ENCODE measurements at places on chromosomes 16 and 17. TPM values are rescaled to one million over a fixed set of nuclear protein-coding genes. Genes with fewer than 3 reads are reported as not detected.

Gene FAHD1
- polyA plus RNA-seq = 50.9 TPM

Gene ACAP1
- polyA plus RNA-seq = 4.5 TPM

Gene TLCD1
- 5.1 TPM for polyA plus RNA-seq

Gene CACNG1
- not detected for polyA plus RNA-seq

Gene SLFN13
- polyA plus RNA-seq = 0.53 TPM

Gene CNGB1
- not detected for polyA plus RNA-seq

Gene MT4
- not detected for polyA plus RNA-seq

Gene HS3ST2
- polyA plus RNA-seq = not detected

GRCh38 chr16:4147236-4147635, 31.0 kb upstream of the ADCY9 start:
- H3K4me1 ChIP-seq = no peaks in the 10 kb centered on the region
- DNase-seq = no peak
- H3K36me3 ChIP-seq = no peaks in the 10 kb centered on the region

DNA sequence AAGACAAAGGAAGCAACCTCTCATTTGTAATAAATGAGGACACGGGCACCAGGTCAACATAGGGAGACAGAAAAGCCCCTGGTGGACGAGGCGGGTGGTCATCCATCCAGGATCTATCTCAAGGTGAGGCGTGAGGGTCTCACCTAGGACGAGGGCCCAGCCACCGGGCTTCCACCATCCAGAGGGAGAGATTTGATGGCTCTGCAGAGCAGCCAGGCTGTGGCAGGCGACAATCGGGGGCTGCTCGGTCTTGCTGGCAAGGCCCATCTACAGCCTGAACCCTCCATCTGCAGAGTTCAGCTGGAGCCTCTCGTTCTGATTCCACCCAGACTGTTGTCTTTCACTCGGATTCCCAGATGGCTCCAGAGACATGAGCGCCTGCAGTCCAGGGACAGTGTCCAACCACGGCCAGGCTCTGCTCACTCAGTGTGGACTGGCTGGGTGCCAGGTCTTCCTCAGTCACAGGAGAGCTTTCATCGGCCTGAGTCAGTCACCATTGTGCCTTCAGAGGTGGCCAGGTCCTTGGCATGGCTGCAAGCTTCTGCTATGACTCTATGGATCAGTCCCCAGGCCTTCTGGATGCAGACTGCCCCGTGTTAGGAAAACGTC, 5.9 kb downstream of the LITAFD start:
- H3K27ac ChIP-seq = no peak overlapping the region
- H3K4me1 ChIP-seq = no peaks in the 10 kb centered on the region
- no peak overlapping the region for H3K4me3 ChIP-seq
- no peak for DNase-seq

GRCh38 chr16:48365025-48365600, 20.1 kb downstream of the SIAH1 start:
- peaks cover 7% of the 10 kb centered on the region for H3K4me1 ChIP-seq
- H3K27ac ChIP-seq = peak overlapping the region; percentile 99
- no peak for DNase-seq
- H3K4me3 ChIP-seq = peak overlapping the region; percentile 63

DNA sequence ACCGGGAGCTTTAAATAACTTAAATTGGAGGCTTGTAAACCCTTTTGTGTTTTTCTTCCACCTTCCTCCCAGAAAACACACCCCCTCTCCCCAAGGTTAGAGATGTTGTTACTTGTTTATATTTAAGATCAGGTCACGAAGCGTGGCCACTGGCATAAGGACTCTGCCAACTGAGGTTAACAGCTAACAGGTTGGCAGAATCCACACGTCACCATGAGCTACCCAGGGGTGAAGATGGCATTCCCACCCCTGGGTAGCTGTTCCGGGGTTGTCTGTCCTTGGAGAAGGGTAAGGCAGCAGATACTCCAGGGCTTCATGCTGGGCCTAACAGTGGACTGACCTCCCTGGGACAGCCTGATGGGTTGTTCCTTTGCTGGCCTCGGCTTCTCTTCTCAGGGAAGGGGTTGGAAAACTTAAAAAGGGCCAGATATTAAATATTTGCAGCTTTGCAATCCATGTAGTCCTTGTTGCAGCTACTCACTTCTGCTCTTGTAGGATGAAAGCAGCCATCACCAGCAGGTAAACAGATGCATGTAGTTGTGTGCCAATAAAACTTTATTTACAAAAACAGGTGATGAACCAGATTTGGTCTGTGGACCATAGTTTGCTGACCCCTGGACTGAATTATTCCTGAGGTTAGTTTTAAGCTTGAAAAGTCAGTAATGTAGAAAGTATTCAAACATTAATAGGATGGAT, 148.6 kb downstream of the MSI2 start:
- no peaks in the 10 kb centered on the region for H3K4me1 ChIP-seq
- no peak for DNase-seq
- H3K27me3 ChIP-seq = no peaks in the 10 kb centered on the region
- no peaks in the 10 kb centered on the region for H3K36me3 ChIP-seq

DNA sequence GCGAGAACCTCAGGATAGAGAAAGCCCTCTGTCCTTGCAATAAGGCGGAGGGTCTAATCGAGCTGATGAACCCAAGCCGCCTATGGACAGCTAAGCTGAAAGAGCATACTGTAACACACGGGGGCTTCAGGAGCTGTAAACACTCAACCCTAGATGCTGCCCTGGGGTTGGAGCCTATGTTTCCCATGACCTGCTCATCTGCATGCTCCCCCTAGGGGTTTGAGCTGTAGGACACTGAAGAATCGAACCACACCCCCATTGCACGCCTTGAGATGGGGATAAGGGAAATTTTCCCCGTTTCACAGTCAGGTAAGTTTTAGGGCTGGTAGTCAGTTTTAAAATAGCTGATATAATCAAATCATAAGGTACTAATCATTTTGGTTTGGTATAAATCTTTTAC, 675.6 kb upstream of the CDH8 start:
- no peak for DNase-seq
- H3K4me3 ChIP-seq = no peak overlapping the region
- H3K36me3 ChIP-seq = no peaks in the 10 kb centered on the region
- no peak overlapping the region for H3K27ac ChIP-seq
- no peaks in the 10 kb centered on the region for H3K4me1 ChIP-seq
- H3K27me3 ChIP-seq = no peaks in the 10 kb centered on the region

- no peak overlapping the region for H3K27ac ChIP-seq
- no peaks in the 10 kb centered on the region for H3K36me3 ChIP-seq
- DNase-seq = no peak
- peaks cover 4% of the 10 kb centered on the region for H3K27me3 ChIP-seq
Measured at GRCh38 chr17:4635823-4636375, 5.6 kb downstream of the ALOX15 start.

GRCh38 chr17:31479062-31479408, 87.6 kb downstream of the RAB11FIP4 start:
- peaks cover 23% of the 10 kb centered on the region for H3K4me1 ChIP-seq
- no peak for DNase-seq
- no peaks in the 10 kb centered on the region for H3K27me3 ChIP-seq
- H3K36me3 ChIP-seq = no peaks in the 10 kb centered on the region
- H3K27ac ChIP-seq = no peak overlapping the region
- no peak overlapping the region for H3K4me3 ChIP-seq

DNA sequence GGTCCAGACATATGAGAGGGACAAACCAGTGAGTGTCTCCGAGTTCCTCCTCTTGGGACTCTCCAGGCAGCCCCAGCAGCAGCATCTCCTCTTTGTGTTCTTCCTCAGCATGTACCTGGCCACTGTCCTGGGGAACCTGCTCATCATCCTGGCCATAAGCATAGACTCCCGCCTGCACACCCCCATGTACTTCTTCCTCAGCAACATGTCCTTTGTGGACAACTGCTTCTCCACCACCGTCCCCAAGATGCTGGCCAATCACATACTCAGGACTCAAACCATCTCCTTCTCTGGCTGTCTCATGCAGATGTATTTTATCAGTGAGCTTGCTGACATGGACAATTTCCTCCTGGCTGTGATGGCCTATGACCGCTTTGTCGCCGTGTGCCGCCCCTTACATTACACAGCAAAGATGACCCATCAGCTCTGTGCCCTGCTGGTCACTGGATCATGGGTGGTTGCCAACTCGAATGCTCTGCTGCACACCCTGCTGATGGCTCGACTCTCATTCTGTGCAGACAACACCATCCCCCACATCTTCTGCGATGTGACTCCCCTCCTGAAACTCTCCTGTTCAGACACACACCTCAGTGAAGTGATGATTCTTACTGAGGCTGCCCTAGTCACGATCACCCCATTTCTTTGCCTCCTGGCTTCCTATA, 19.2 kb downstream of the ZNF200 start:
- H3K27me3 ChIP-seq = no peaks in the 10 kb centered on the region
- H3K27ac ChIP-seq = peak overlapping the region; percentile 54
- no peaks in the 10 kb centered on the region for H3K36me3 ChIP-seq

- H3K27me3 ChIP-seq = no peaks in the 10 kb centered on the region
- H3K4me3 ChIP-seq = no peak overlapping the region
- H3K4me1 ChIP-seq = no peaks in the 10 kb centered on the region
- H3K36me3 ChIP-seq = no peaks in the 10 kb centered on the region
- DNase-seq = no peak
- no peak overlapping the region for H3K27ac ChIP-seq
Measured at GRCh38 chr17:37392024-37392590, 14.5 kb downstream of the ACACA start.

DNA sequence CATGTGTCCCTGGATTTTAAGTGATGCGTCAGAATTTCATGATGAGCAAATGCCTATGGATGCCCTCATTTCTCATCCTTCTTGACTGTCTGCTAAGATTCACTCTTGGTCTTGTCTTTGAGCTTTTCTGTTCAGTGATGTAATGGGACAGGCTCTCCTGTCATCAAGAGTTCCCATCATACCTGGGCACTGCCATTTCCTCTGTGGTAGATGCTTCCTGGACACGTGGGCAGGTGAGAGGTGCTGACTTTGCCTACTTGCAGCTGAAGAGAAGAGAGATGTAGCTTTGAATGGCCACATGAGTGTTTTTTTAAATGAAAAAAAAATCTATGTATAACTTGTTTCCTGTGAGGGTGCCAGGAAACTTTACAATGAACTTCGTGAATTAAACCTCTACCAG, 557.7 kb downstream of the MAF start:
- DNase-seq = no peak
- H3K27ac ChIP-seq = no peak overlapping the region
- no peak overlapping the region for H3K4me3 ChIP-seq
- no peaks in the 10 kb centered on the region for H3K36me3 ChIP-seq

DNA sequence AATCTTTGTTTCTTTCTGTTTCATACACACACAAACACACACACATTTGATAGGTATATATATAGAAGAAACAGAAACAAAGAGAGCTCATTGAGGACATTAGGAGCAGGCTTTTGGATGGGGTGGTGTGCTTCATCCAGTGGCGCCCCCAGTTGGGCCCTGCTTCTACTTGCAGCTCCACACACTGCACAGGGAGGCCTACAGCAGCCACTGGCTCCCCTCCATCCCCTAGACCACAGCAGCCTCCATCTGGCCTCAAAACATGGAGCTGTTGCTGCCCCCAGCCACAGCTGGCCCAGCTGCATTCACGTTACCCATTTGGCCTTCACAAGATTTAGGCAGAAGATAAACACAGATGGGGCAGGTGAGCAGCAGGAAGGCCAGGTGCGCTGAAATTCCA, 33.1 kb upstream of the NF1 start:
- DNase-seq = no peak
- H3K36me3 ChIP-seq = no peaks in the 10 kb centered on the region
- H3K4me3 ChIP-seq = no peak overlapping the region

DNA sequence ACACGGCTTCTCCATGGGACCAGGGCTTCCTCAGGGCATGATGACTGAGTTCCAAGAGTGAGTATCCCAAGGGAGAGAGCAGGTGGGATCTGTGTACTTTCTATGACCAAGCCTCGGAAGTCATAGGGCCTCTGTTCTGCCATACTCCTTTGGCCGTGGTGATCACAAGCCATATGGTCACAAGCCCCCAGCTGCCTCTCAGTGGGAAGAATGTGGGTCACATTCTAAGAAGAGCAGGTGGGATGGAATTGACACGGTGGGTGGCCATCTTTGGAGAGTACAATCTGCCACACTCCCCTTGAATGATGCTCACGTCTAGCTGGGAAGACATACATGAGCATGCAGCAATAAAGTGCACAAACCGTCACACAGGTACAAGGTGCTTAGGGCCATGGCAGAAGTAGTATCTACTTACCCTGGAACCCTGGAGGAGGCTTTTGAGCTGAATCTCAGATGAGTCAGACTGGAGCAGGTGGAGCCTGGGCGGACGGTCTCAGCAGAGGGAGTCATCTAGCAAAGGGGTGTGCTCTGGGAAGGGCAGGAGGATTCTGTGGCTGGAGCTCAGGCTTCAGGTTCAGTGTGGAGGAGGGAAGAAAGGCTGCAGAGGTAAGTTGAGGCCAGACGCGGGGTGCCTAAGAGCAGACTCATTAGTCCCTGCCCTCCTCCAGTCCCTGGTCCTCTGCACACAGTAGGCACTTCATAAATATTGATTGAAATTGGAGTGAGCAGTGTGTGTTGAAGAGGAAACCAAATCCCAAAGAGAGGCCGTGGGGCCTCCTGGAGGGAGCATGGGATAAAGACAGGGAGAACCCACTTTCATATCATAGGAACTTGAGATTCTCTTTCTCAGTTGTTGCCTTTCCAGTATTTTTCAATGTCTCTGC, 26.6 kb downstream of the GOSR2 start:
- peaks cover 4% of the 10 kb centered on the region for H3K36me3 ChIP-seq
- DNase-seq = no peak
- H3K27me3 ChIP-seq = no peaks in the 10 kb centered on the region
- no peak overlapping the region for H3K27ac ChIP-seq

DNA sequence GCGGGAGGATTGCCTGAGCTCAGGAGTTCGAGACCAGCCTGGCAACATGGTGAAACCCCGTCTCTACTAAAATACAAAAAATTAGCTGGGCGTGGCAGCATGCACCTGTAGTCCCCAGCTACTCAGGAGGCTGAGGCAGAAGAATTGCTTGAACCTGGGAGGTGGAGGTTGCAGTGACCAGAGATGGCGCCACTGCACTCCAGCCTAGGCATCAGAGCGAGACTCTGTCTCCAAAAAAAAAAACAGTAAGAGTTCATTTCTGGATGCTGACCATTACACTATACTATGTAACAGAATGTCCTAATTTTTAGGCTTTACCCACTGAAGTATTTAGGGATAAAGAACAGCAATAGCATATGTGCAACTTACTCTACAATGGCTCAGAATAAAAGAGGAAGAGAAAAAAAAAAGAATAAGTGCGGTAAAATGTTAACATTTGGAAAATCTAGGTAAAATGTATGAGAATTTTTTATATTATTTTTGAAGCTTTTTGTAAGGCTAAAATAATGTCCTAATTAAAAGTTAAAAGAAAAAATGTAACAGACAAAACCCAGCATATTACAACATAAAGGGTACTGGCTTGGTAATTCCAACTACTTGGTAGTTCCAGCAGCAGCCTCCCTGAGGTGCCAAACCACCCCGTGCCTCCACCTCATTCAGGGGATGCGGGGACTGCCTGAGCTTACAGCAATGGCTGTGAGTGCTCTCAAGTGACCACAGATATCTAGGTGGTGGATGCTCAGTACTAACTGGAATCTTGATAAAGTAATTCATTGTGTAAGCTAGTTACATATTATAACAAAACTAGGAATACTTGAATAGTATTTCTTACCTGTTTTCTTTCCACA, 10.9 kb downstream of the COPS3 start:
- peaks cover 8% of the 10 kb centered on the region for H3K36me3 ChIP-seq
- no peaks in the 10 kb centered on the region for H3K4me1 ChIP-seq
- no peak for DNase-seq
- no peak overlapping the region for H3K4me3 ChIP-seq

GRCh38 chr17:57395721-57396321, 139.5 kb downstream of the MSI2 start:
- no peak overlapping the region for H3K4me3 ChIP-seq
- no peaks in the 10 kb centered on the region for H3K36me3 ChIP-seq
- DNase-seq = no peak
- H3K27me3 ChIP-seq = no peaks in the 10 kb centered on the region
